ENCODE measurements at places on chromosomes 1 and 21. TPM values are rescaled to one million over a fixed set of nuclear protein-coding genes. Genes with fewer than 3 reads are reported as not detected.

S100A7A gene
- total RNA-seq: not detected

MMP23B gene
- total RNA-seq: 40.3 TPM

ITGB2 gene
- total RNA-seq: 246 TPM

GRCh38 chr1:8754993-8755392, 62.4 kb downstream of the RERE start:
- H3K4me3 ChIP-seq: no peak overlapping the region
- no peaks in the 10 kb centered on the region for H3K4me1 ChIP-seq
- no peaks in the 10 kb centered on the region for H3K27me3 ChIP-seq
- H3K36me3 ChIP-seq: no peaks in the 10 kb centered on the region

DNA sequence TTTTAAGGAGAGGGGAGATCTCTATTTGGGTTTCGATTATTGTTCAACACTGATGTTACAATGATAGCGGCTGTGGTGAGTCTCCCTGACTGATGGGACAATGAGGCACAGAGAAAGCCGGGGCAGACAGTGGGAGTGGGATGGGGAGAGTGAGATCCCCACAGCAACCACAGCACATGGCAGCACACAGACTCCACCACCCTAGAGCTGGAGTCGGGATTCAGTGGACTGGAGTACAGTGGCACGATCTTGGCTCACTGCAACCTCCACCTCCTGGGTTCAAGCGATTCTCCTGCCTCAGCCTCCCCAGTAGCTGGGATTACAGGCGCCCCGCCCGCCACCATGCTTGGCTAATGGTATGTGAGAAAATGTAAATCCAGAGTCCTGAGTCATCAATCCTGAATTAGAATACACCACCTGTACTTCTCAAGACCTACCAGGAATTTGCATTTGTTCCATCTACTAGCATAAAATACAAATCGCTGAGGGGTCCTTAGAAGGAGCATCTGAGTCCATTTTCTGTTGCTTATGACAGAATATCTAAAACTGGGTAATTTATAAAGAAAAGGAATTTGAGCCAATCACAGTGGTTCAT, 125.8 kb downstream of the TOMM20 start:
- DNase-seq: no peak
- no peaks in the 10 kb centered on the region for H3K4me1 ChIP-seq
- H3K36me3 ChIP-seq: no peaks in the 10 kb centered on the region
- no peak overlapping the region for H3K27ac ChIP-seq
- H3K27me3 ChIP-seq: no peaks in the 10 kb centered on the region

- no peak overlapping the region for H3K27ac ChIP-seq
- H3K27me3 ChIP-seq: no peaks in the 10 kb centered on the region
- no peaks in the 10 kb centered on the region for H3K4me1 ChIP-seq
- no peaks in the 10 kb centered on the region for H3K36me3 ChIP-seq
These were observed 6.8 kb downstream of the BSND start for GRCh38 chr1:55005351-55006140.

DNA sequence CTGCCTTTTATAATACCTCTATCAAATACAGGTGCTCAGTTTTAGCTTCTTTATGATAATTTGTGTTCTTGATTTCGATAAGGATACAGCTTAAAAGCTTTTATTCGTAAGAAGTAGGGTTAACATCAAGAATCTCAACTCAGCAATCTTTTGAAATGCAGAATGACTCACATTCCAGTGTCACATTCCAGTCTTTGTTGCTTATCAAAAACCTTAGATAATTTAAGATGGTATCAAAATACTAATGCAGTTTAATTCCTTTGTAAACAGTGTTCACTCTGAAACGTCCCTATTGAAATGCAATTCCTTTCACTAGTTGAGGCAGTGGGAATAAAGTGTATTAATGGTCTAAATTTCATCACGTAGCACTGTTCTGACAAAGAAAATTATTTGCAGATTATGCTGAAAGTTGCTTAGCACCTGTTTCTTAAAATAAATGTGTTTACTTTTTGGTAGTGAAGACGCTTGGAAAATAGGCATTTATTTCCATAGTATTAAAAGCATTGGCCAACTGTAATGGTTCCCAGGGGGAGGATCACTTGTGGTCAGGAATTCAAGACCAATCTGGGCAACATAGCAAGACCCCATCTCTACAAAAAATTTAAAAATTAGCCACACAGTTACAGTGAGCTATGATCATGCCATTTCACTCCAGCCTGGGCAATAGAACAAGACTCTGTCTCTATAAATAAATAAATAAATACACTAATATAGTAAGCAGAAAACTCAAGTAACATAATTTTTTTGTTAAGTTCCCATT, 10.1 kb upstream of the CNN3 start:
- H3K4me3 ChIP-seq: no peak overlapping the region
- peaks cover 1% of the 10 kb centered on the region for H3K4me1 ChIP-seq
- H3K27ac ChIP-seq: no peak overlapping the region
- no peaks in the 10 kb centered on the region for H3K27me3 ChIP-seq
- DNase-seq: no peak
- H3K36me3 ChIP-seq: no peaks in the 10 kb centered on the region

GRCh38 chr1:145997718-145998023, 1.3 kb upstream of the TXNIP start:
- no peak overlapping the region for H3K4me3 ChIP-seq
- peaks cover 15% of the 10 kb centered on the region for H3K36me3 ChIP-seq
- H3K27ac ChIP-seq: peak overlapping the region; percentile 93
- peaks cover 46% of the 10 kb centered on the region for H3K4me1 ChIP-seq
- peak; percentile 77 for DNase-seq
